GM12865 (cell line): ENCODE measurements at places on chromosomes 3 and 15.

DNA sequence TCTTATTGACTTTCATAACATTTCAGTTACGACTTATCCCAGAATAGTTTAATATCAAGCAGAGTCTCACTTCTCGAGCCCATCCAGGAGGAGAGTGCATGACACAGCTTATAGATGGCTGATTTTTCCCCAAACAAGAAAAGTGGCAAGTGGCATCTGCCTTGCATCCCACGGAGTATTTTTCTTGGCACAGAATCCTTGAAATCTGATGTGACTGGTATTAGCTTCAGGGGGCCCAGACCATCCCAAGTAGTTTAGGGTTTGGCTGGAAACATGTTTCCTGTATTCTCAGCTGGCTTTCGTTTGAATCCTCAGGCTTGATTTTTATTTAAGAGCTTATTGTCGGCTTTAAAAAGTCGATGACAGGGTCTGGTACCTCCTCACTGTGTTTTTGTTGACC, 20.7 kb upstream of the FBXL22 start:
- DNase-seq = no peak

DNA sequence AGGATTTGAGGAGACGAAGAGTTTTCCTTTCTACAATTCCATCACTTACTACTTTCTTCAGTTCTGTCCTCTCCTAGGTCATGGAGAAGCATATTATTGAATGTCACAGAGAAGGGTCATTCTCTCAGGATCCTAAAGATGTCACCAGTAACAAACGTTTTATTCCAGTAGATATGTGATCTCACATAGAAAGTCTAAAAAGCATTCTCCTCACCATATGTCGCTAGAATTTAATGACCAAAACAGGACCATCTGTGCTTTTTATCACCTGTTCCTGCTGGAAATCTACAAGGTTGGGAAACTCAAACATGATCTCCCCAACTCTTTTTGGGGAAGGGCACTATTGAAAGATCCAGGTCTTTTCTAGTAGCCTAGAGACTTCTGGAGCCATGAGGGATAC, 24.0 kb upstream of the FRMD5 start:
- no peak for DNase-seq

GRCh38 chr3:101163554-101163953, 156.8 kb downstream of the IMPG2 start:
- DNase-seq = no peak

DNA sequence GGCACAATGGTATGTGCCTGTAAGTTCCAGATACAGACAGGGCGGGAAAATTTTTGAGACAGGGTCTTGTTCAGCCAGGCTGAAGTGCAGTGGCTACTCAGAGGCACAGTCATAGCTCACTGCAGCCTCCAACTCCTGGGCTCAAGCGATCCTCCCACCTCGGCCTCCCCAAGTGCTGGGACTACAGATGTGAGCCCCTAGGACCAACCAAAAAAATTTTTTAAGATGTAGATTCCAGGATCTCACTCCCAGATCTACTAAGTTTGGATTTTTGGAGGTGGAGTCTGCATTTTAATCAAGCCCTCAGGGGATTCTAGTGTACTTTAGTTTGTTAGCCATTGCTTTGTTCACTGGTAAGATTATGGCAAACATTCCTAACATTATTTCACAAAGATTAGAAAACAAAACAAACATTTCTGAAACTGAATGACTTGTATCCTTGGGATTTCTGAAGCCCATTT, 2.7 kb downstream of the LIPH start:
- DNase-seq = no peak

DNA sequence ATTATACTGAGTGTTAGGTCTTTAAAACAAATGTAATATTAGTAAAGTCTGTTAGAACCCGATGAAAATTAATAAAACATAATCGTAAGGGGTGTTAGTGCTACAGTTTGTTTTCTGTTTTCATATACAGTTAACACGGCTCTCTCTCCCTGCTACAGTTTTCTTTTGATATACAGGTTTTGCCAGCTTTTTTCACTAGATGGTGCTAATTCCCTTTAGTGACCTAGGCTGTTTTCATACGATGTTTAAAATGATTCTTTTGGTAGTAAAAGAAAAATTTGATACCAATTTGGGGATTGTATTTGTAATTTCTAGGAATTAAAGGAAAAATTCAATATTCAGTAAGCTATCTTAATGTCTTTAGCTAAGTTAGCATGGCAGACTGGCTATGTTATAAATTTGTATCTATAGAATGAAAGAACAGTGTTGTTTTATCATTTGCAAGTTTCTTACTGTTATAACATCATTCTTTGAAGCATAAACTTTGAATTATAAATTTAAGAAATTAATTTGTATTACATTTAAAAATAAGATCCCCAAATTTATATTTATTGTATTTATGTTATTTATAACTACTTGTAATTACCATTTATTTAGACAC, 11.5 kb downstream of the APH1B start:
- DNase-seq = peak; percentile 54

- DNase-seq = no peak
Measured at GRCh38 chr15:97076011-97076410, 745.5 kb downstream of the NR2F2 start.

GRCh38 chr3:159627229-159627628, 361.4 kb upstream of the IL12A start:
- no peak for DNase-seq

DNA sequence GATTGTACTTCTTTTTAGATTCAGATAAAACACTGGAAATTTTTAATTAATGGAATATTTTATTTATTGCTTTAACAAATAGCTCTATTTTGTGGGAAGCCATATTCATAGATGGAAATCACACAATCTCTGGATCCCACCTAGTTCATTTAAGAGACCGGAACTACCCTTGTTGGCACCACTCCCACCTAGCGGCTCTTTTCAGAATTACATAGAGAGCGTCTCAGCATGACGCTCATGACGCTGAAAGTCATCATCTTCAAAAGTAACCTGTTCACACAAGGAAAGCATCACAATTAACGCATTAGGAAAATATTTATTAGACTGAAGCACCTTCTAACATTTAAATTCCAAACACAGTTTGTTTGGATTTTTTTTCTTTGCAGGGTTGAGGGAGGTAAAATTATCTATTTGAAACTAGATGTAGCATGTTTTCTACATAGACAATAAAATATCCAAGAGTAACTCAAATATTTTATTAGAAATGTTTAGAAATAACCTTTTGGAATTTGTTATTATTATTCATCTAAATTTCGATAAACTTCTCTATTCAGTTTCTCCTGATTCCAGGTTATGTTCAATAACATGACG, 214.9 kb upstream of the ARRDC4 start:
- DNase-seq = peak; percentile 50

DNA sequence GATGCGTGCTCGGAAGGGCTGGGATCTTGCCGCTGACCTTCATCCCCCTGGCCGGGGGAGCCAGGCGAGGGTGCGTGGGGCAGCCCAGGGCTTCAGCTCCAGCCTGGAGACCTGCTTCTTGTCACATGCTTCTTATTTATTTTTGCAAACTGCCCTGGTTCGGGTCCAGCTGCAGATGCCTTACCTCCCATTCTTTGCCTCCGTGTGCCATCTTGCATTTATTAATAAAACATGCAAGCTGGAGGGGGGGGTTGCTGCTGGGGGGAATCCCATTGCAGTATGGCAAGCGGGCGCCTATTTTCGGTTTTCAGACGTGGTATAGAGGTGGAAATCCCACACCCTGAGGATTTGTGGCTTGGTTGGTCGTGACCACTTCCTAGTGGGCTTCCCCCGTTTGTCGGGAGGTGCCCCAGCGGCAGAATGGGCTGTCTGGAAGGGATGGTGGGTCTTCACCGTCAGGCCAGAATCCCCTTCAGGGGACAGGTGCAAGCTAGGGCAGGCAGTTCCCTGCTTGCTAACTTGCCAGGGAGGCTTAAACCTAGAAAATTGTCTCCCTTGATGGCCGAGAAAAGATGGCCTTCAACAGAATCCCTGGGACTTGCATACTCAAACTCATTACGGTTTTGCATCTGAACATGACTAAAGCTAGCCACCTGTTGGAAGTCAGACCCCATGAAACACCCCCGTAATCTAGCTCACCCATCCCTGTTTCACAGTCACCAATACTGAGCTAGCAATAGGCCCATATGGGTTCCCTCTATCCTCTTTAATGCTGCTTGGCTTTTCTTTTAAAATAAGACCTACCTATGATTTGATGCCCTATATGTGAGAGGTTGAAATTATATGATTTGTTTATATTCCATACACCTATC, 569 bp downstream of the TMEM266 start:
- DNase-seq = peak; percentile 68

DNA sequence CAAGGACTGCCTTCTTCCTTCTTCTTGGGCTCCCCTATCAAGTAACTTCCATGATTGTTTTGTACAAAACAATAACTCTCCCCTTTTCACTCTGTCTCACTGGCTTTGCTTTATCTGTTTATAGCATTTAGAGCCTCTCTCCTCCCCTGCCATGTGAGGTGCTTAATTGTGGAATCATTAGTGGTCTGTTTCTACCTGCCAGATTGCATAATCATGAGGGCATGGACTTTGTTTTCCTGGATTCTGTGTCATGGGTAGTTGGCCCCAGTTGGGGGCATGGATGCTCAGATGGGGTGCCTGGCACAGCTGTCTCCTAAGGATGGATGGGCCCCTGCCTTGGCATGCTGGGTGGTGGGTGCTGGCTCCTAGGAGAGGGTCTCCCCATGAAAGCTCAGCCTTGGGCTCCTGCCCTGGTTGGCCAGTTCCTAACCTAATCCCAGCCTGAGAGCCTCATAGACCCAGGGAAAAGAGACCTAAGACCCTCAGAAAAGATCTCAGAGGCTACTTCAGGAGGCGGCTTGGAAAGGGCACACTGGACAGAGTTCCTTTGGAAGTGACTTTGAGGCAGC, 8.0 kb upstream of the CTXND1 start:
- no peak for DNase-seq

GRCh38 chr3:51002495-51002894, 327.8 kb downstream of the DOCK3 start:
- DNase-seq = no peak

DNA sequence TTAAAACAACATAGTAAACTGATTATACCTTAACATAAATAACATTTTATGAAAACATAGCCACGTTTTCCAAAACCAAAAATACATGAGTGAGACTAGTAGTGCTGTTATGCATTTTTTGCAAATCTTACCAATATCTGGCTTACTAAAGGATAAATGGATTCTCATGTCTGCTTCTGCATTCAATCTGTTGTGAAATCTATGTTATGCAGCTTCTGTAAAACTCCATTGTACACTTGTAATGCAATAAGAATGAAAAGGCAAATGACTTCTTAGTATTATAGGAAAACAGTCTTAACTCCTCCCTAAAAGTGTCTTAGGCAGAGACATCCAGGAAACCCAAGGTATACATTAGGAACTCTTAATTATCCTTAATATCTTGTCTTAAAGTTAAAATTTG, 330.9 kb upstream of the THBS1 start:
- DNase-seq = no peak

- no peak for DNase-seq
Measured at GRCh38 chr3:101814835-101815234, 34.5 kb upstream of the NFKBIZ start.

GRCh38 chr15:34013746-34014145, 25.3 kb downstream of the AVEN start:
- no peak for DNase-seq

DNA sequence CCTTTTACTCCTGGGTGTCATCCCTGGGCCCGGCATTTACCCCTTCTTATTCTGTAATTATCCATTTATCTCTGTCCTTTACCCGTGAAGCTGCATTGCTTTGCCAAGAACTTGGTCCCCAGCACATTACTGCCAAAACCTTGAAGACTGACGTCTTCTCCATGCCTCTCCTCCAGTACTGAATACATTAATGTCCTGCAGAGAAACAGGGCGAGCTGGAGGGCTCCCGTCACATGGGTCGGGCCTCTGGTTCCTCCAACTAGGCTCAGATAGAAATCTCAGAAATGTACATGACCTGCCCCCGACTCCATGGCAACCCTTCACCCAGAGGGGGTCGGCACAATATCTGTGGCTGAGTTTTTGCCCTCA, 445 bp downstream of the EFCAB12 start:
- no peak for DNase-seq

- DNase-seq = no peak
Measured at GRCh38 chr15:96320107-96320506, 10.4 kb upstream of the NR2F2 start.

DNA sequence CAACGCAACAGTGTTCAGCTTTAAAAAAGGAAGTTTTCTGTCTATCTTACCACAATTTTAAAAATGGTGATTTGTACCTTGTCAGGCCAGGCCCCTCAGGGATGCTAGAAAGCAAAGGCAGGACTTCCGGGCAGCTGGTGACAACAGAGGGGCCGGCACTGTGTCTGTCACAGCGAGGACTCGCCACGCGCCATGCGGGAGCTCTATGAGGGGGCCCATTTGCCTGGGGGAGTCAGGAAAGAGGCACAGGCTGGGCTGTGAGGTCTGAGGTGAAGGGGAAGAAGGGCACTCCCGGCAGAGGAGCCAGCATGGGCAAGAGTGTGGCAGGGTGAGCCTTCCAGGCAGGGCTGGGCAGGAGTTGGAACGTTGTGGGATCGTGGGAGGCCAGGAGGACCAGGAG, 7.0 kb downstream of the IQSEC1 start:
- no peak for DNase-seq

GRCh38 chr3:80391573-80391972, 623.8 kb upstream of the ROBO1 start:
- DNase-seq = no peak

GRCh38 chr15:27623149-27623548, 476.0 kb downstream of the OCA2 start:
- no peak for DNase-seq

DNA sequence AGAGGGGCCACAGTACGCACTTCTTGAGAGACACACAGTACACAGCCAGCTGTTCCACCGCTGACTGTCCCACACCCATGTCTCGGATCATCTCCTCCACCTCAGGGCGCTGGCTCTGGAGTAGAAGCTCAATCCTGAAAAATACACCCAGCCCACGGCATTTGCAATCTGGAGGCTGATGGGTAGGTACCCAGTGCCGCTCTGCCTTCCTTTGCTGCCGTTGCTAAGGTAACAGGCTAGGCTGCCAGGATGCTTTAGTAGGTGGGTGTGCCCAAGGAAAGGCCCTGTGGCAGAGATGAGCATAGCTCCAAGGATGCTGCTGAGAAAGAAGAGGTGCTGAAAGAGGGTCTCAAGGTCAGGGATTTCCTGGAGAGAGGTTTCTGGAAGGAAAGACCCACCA, 14.6 kb downstream of the TRAIP start:
- DNase-seq = no peak

- DNase-seq = no peak
Measured at GRCh38 chr15:31160297-31160696, 58.8 kb upstream of the TRPM1 start.

DNA sequence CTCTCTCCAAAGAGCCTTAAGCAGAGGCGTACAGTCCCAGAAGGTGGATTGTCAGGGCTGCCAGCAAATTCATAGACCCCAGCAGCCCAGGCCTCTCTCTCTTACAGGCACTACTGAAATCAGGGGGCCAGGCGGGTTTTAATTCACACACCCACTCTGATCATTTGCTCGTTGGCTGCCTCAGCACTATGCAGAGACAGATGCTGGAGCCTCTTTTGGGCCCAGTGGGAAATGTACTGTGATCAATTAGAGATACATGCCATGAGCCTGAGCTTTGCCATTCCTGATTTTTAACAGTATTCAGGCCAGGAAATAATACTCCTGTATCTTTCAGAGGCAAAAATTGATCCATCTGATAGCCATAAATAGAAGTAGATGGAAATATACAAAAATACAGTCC, 53.0 kb downstream of the CMTM6 start:
- no peak for DNase-seq
